ENCODE measurements at places on chromosomes 5 and 9. TPM values are rescaled to one million over a fixed set of nuclear protein-coding genes. Genes with fewer than 3 reads are reported as not detected.
A peak's percentile ranks its signal among the peaks of the same experiment; 100 is the strongest.

GRCh38 chr5:154466147-154466546 lies 11.9 kb downstream of the HAND1 start:
- DNase-seq = no peak

DNA sequence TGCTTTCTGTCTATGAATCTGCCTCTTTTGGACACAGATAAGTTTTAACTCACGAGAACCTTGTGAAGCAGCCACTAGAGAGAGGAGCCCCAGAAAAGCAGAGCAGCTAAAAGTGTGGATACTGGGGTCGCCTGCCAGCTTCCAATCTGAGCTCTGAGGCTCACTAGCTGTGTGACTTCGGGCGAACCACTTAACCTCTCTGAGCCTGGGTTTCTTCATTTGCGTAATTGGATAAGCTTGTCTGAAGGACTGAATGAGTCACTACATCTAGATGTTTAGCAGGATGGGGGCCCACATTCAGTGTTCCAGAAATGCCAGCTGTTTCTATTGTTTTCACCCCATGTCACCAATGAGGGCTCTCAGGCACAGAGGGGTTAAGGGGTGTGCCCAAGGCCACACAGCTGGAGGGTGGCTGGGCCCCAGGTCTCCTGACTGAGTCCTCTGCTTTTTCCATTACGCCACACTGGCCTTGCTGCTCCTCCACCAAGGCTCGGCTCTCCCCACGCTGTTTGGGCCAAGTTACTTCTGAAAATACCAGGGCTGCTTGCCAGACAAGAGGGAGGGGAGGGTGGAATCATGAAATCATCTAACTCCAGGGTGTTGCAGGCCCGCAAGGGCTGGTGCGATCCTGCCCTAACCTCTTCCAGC lies 36.2 kb downstream of the SH3PXD2B start:
- peak; percentile 91 for DNase-seq

DNA sequence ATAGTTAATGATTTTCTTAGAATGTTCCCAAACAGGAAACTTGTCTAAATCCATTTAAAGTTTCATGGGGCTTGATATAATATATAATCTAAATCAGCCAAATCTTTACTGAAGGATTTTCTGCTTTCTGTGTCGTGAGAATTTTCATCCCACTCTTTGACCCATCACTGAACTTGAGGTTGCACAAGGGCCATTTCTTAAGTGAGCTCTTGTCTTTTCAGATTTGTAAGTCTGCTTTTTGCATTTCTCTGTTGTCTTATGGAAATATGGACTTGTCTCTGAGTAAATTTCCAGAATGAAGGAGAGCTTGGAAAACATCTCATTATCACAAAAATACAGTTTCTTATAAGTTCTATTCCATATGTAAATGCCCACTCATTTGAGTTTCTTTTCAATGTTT lies 149.2 kb upstream of the ARRDC3 start:
- DNase-seq = no peak

STK32A gene
- polyA plus RNA-seq = 1.2 TPM

SLC34A3 gene
- polyA plus RNA-seq = not detected

BARHL1 gene
- polyA plus RNA-seq = not detected
